K562 (cell line): ENCODE measurements at places on chromosomes 16 and 17. TPM values are rescaled to one million over a fixed set of nuclear protein-coding genes. Genes with fewer than 3 reads are reported as not detected.

MSLN gene
- total RNA-seq: 0.22 TPM in 1 of 2 replicates, not detected in the other

- H3K27ac ChIP-seq: no peak overlapping the region
- peaks cover 74% of the 10 kb centered on the region for H3K27me3 ChIP-seq
- no peak for DNase-seq
- no peaks in the 10 kb centered on the region; the same call in 2 of the 3 replicates for H3K36me3 ChIP-seq
- H3K4me3 ChIP-seq: no peak overlapping the region
Measured at GRCh38 chr17:80024206-80024972, 11.3 kb downstream of the TBC1D16 start.

DNA sequence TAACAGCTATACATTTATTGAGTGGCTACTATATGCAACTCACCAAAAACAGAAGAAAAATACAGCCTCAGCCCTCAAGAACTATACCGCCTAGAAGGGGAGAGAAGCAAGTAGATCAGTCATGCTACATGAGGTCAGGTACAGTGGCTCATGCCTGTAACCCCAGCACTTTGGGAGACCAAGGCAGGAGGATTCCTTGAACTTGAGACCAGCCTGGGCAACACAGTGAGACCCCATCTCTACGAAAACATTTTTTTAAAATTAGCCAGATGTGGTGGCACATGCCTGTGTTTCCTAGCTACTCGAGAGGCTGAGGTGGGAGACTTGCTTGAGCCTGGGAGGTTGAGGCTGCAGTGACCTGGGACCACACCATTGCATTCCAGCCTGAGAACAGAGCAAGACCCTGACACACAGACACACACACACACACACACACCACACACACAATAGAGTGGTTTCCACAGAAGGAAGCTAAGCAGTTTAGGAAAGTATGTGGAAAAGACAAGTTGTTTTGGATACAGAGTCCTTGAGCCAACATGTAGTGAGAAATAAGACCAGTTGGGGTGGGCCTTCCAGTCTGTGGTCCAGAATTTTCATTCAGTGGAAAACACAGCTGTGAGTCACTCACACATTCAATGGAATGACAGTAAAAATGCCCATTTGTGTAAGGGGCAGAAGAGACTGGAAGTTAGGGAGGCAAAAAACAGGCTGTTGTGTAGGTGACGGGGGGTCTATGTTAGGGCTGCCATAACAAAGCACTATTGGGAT lies 10.7 kb upstream of the SNTB2 start:
- no peak overlapping the region for H3K4me3 ChIP-seq
- no peak for DNase-seq
- H3K36me3 ChIP-seq: peaks cover 6% of the 10 kb centered on the region; the same call in 1 of the 3 replicates
- H3K27me3 ChIP-seq: no peaks in the 10 kb centered on the region
- no peak overlapping the region for H3K27ac ChIP-seq
- H3K4me1 ChIP-seq: peaks cover 3% of the 10 kb centered on the region

CDRT4 gene
- 3.0 and 3.1 TPM in 2 replicates for total RNA-seq

DNA sequence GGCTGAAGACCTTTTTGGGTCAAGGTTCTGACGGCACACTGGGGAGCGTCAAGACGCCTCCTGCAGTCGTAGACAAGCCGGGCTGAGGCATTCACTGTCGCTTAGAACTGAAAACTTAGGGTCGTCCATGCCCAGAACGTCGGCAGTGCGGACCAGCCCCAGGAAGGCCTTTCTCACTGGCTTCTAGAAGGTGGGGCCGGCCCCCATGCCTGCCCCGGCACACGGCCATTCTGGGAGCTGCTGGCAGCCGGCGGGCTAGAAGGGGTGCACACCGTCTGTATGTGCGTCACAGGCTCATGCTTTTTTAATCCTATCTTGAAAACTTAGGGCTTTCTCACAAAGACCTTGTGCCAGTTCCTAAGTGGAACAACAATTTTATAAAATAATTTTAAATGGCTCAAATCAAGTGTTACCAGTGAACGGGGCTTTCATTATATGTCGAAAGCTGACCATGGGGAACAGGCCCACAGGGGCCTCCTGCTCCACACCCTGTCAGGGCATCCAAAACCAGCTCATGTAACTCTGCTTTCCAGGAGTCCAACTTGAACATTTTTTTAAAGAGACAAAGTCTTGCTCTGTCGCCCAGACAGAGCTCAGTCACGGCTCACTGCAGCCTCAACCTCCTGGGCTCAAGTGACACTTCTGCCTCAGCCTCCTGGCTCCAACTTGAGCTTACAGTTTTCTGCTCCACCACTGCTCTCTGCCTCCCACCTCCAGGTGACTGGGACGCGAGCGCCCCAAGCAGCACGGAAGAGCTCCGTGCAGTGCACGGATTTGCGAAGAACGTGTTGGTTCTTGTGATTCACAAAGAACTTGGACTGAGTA lies 111.2 kb downstream of the ANKRD11 start:
- peaks cover 9% of the 10 kb centered on the region for H3K36me3 ChIP-seq
- no peak for DNase-seq
- no peaks in the 10 kb centered on the region for H3K27me3 ChIP-seq
- H3K27ac ChIP-seq: no peak overlapping the region

GRCh38 chr17:60468371-60468770 lies 46.1 kb downstream of the CHCT1 start:
- H3K27me3 ChIP-seq: no peaks in the 10 kb centered on the region
- H3K4me1 ChIP-seq: peaks cover 2% of the 10 kb centered on the region; the same call in 1 of the 2 replicates
- no peak for DNase-seq
- H3K36me3 ChIP-seq: peaks cover 19% of the 10 kb centered on the region; the same call in 2 of the 3 replicates
- H3K27ac ChIP-seq: peak overlapping the region; percentile 21; the same call in 1 of the 3 replicates

- no peaks in the 10 kb centered on the region for H3K36me3 ChIP-seq
- peaks cover 3% of the 10 kb centered on the region; the same call in 1 of the 3 replicates for H3K4me1 ChIP-seq
- no peak overlapping the region for H3K4me3 ChIP-seq
- no peaks in the 10 kb centered on the region for H3K27me3 ChIP-seq
Measured at GRCh38 chr16:12141073-12141951, 164.8 kb downstream of the SNX29 start.

DNA sequence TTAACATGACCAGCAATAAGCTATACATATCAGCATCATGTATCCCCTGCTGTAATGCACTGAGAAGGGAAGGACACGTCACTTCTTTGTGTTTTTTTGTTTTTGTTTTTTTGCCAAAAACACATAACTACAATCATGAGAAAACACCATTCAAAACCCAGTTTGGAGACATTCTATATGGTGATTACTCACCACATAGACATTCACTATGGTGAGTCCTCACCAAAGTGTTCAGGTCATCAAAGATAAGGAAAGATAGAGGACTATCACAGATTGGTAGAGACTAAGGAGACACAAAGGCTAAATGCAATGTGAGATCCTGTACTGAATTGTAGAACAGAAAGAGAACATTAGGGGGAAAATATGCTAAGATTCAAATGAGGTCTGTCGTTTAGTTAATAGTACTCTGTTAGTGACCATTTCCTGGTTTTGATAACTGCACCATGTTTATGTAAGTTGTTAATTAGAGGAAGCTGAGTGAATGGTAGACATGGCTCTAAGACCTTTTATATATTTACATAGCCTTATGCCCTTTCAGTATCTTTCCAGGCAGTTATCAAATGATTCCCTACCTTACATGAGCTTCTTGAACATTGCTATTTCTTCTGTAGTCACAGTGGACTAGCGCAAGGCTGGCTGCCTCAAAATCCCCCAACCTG lies 46.6 kb downstream of the PIK3R5 start:
- H3K27ac ChIP-seq: no peak overlapping the region
- no peak overlapping the region for H3K4me3 ChIP-seq
- DNase-seq: no peak

- H3K36me3 ChIP-seq: no peaks in the 10 kb centered on the region
- H3K27me3 ChIP-seq: no peaks in the 10 kb centered on the region
- H3K27ac ChIP-seq: no peak overlapping the region
Measured at GRCh38 chr16:82694239-82694874, 67.6 kb downstream of the CDH13 start.

- H3K27me3 ChIP-seq: no peaks in the 10 kb centered on the region
- peaks cover 23% of the 10 kb centered on the region for H3K4me1 ChIP-seq
- peak overlapping the region; percentile 79; the same call in 1 of the 3 replicates for H3K27ac ChIP-seq
- DNase-seq: no peak
Measured at GRCh38 chr16:53132406-53132805, 77.6 kb downstream of the CHD9 start.

DNA sequence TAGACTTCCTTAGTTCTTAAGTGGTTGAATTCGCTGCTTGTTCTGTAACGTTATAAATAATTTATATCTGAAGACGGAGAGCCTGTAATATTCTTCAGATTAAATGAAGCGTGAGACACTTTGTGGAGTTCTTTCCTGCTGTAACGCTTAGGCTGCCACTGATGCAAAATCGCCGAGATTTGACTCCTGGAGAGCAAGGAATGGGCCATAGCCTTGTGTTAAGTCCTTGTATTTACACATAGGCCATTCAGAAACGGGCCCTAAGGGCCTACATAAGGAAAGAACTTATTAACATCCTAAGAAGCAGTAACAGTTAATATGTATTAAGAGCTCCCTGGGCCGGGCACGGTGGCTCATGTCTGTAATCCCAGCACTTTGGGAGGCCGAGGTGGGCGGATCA lies 936 bp downstream of the EMC6 start:
- peak overlapping the region; percentile 79; the same call in 1 of the 3 replicates for H3K27ac ChIP-seq
- peak overlapping the region; percentile 87 for H3K4me3 ChIP-seq
- H3K36me3 ChIP-seq: peaks cover 7% of the 10 kb centered on the region; the same call in 2 of the 3 replicates

PDILT gene
- total RNA-seq: not detected in 2 replicates

DNA sequence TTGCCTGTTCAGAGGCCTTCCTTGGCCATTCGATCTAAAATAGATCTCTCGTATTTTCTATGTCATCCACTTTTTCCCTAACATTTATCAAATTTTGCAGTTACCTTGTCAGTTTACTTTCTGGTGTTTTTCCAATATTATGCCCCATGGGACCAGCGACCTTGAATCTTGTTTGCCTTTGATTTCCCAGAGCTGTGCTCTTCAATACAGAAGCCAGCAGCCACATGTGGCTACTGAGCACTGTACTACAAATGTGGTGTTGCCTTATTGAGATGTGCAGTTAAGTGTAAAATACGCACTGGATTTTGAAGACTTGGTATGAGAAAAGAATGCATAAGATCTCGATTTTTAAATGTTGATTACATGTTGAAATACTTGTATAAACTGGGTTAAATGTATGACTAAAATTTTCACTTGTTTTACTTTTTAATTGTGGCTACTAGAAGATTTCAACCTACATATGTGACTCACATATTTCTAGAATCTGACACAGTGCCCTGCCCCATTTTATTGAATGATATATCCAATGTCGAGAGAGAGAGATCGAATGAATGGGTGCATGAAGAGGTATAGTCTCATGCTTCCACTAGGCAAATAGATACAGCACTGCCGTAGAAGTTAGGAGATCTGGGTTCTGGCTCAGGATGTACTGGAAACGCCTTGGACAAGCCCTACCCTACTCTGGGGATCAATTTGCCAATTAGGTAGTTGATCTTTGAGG lies 824 bp upstream of the PSME3 start:
- H3K27ac ChIP-seq: peak overlapping the region; percentile 95
- DNase-seq: no peak
- H3K4me1 ChIP-seq: peaks cover 3% of the 10 kb centered on the region; the same call in 1 of the 2 replicates
- H3K27me3 ChIP-seq: no peaks in the 10 kb centered on the region
- H3K36me3 ChIP-seq: peaks cover 31% of the 10 kb centered on the region

NPIPA3 gene
- total RNA-seq: 3.4 and 3.8 TPM in 2 replicates

DNA sequence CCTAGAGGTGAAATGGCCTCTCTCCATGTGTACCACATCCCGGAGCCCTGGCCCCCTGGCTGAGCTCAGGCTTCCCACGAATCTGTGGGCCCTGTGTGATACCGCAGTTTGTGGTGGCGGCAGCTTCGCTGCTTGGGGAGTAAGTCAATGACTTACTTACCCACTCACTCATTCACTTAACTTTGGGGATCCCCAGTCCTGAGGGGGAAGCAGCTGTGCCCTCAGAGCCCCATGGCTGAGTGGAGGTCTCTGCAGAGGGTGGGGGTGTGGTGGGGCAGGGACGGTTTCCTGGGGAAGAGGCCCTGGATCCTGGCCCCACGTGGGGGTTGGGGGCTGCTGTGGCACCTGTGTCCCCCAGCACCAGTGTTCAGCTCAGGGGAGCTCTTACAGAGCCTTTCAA lies 13.2 kb downstream of the KCNJ12 start:
- DNase-seq: no peak
- peaks cover 9% of the 10 kb centered on the region for H3K4me1 ChIP-seq
- no peak overlapping the region for H3K4me3 ChIP-seq
- no peak overlapping the region for H3K27ac ChIP-seq

CRYBA1 gene
- not detected in 2 replicates for total RNA-seq

PDF gene
- total RNA-seq: 31.5 and 36.3 TPM in 2 replicates

INCA1 gene
- 0.22 TPM in 1 of 2 replicates, not detected in the other for total RNA-seq

DNA sequence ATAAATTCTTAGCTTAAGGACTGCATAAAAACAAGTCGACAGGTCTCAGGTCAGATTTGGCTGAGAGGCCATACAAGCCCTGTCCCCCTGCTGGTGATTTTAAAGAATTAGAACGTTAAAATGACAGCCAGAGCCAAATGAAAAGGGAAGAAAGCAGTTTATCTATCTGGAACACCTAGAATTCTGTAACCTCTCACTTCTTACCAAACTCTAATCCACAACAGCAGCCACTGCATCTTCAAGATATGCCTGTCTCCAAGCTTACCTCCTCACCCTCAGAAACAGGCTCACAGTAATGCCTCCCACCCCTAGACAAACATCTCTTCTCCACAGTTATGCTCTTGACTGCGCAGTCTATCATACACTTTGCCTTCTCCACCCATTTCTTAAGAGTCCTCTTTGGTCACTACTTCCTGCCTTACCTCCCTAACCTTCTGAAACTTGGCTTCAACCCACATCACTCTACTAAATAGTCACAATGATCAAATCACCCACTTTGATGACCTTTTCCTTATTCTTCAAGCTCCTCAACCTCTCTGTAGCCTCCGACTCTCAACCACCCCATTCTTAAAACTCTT lies 14.2 kb downstream of the ANKFY1 start:
- peak overlapping the region; percentile 79 for H3K27ac ChIP-seq
- H3K4me3 ChIP-seq: no peak overlapping the region
- H3K36me3 ChIP-seq: peaks cover 17% of the 10 kb centered on the region; the same call in 1 of the 3 replicates
- peak; percentile 54 for DNase-seq

TNFRSF17 gene
- not detected in 2 replicates for total RNA-seq

MKS1 gene
- total RNA-seq: 27.0 and 27.5 TPM in 2 replicates

DNA sequence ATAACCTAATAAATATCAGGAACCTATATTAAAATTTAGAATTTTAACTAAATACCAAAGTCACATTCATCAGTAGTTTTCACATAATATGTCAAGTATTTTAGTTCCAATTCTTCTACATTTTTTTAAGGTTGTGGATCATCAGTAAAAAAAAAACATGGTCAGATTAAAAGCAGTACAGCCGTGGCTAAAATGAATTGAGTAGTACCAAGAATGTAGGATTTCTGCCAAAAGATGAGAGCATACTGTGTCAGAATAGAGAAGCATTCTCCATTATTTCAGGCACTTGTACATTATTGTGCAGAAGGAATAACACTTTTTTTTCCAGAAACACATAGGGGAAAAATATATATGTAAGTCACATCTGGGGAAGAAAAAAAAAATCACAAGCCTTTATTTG lies 1176.1 kb downstream of the CDH11 start:
- DNase-seq: no peak
- no peak overlapping the region for H3K27ac ChIP-seq
- no peak overlapping the region for H3K4me3 ChIP-seq
- H3K36me3 ChIP-seq: no peaks in the 10 kb centered on the region
- H3K4me1 ChIP-seq: no peaks in the 10 kb centered on the region

SGCA gene
- total RNA-seq: not detected in 2 replicates

- peaks cover 74% of the 10 kb centered on the region; the same call in 2 of the 3 replicates for H3K36me3 ChIP-seq
- no peaks in the 10 kb centered on the region for H3K27me3 ChIP-seq
- H3K4me1 ChIP-seq: no peaks in the 10 kb centered on the region
- no peak for DNase-seq
- no peak overlapping the region for H3K27ac ChIP-seq
Measured at GRCh38 chr17:29084541-29085146, 41.7 kb downstream of the PIPOX start.

GRCh38 chr17:32828822-32829221 lies 48.1 kb downstream of the MYO1D start:
- no peak for DNase-seq
- no peaks in the 10 kb centered on the region for H3K27me3 ChIP-seq
- H3K4me3 ChIP-seq: 0 out of 2 replicates have a peak overlapping the region, but pooled peaks have one; percentile 4
- peaks cover 7% of the 10 kb centered on the region; the same call in 1 of the 2 replicates for H3K4me1 ChIP-seq
- peak overlapping the region; percentile 20 for H3K27ac ChIP-seq
